ENCODE measurements at places on chromosomes 1 and 21.

DNA sequence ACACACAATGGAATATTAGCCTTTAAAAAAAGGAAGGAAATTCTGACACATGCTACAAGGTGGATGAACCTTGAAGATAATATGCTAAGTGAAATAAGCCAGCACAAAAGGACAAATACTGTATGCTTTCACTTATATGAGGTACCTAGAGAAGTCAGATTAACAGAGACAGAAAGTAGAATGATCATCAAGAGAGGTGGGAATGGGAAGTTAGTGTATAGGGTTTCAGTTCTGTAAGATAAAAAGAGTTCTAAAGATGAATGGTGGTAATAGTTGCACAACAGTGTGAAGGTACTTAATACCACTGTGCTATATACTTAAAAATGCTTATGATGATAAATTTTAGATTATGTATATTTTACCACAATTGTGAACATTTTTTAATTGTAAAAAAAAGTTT lies 7.2 kb downstream of the RPAP2 start:
- no peak for DNase-seq

GRCh38 chr1:230222678-230223077 lies 155.6 kb downstream of the GALNT2 start:
- no peak for DNase-seq

DNA sequence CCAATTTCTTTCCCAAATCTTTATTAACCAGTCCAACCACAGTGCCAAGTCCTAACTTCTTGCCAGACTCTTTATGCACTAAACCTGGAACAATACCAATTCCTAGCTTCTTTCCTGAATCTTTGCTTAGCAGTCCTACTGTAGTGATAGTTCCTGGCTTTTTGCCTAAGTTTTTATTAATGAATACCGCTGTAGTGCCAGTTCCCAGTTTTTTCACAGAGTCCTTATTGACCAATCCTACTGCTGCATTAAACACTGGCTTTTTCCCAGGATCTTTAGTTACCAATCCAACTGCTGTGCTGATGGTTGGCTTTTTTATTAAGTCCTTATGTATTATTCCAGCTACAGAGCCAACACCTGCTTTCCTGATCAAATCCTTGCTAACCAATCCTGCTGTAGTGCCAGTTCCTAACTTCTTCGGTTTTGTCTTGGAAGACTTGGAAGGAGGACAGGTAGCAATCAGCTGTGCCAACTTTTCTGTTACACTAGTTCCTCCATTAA lies 80.8 kb downstream of the ASH1L start:
- DNase-seq: no peak

- DNase-seq: no peak
Observed at GRCh38 chr1:10679496-10680220, 116.8 kb downstream of the CASZ1 start.

GRCh38 chr1:110945626-110946025 lies 18.1 kb downstream of the LRIF1 start:
- no peak for DNase-seq

DNA sequence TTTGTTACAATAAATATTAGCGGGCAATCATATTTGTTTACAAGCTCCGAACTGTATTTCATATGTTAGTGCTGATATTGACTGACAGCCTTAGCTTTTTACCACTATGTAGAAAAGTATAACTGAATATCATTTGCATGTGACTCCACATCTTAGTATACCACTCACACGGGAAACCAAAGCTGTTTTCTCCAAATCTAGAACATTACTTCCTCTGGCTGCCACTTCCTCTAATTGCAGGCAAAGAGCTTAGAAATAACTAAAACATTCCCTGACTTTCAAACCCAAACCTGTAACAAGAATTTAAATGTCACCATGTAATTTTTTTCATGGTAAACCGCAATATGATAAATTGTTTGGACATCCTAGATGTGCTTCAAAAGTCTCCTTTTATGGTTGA lies 174.7 kb downstream of the LBR start:
- DNase-seq: no peak

GRCh38 chr1:199071080-199071479 lies 432.2 kb downstream of the PTPRC start:
- no peak for DNase-seq

DNA sequence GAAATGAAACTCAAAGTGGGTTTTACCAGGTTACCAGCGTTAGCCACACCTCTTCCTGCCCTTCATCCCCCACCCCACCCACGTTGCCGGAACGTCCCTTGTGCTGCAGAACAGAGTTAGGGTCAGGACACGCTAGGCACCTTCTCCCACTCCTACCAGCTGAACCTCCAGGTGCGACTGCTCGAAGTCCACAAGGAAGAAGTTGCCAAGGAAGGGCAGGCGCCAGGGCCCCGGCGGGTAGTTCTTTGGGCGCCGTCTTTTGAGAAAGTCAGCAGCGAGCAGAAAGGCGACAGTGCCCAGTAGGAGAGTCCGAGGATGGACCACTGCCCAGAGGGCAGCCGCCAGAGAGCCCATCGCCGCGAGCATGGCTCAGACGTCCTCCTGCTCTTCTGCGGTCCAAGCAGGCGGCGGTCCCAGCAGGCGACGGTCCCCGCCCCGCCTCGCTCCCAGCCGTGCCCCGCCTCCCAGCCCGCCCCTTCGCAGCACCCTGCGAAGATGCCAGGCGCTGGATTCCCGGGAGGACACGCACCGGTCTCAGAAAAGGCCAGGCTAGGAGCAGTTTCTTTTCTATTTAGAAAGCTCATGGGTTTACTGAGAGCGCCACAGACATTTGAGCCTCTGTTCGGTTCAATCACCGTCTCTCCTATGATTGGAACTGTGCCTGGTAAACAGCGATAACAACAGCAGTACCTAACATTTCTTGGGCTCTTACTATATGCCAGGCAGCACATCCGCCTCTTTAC lies at the start of gene CYP2J2:
Gene CYP2J2 (minus strand): TSS at position 393 of the 743 bp plus-strand sequence. CDS start 27 bp downstream, at position 366.
- no peak for DNase-seq

DNA sequence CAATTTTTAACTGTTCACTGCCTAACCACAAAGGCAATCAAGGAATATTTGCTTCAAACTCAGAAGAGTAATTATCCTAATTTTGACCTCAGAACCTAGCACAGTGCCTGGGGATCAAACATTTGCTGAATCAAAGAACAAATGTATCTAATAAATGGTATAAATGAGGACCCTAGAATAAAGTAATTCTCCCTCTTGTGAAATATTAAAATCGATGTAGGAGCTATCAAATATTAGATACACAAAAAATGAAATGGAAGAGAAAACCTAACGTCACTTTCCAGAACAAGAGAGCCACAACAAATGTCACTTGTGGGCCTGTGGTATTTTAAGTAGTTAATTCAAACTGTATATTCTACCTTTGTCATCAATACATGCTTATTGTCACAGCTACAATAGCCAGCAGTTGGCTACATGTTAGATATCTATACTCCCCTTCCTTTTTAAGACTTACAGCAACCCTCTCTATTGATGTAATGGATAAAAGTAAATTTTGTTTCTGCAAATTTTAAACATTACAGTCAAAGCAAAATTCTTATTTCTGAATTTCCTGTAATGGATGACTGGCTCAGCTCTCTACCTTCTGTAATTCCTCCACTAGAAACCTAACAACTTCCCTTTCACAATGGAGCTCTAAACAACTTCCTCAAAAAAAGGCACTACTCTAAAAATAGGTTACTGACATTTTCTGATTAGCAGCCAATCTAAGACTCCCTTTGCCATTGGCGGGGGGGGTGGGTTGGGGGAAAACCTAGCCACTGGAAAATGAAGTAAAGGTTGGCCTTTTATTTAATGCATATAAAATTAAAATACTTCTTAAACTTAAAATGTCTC lies 37.6 kb downstream of the PUM1 start:
- DNase-seq: no peak

GRCh38 chr1:175863299-175864050 lies 120.1 kb upstream of the TNR start:
- DNase-seq: no peak

GRCh38 chr1:80392529-80392928 lies 1386.0 kb upstream of the ADGRL4 start:
- DNase-seq: no peak

DNA sequence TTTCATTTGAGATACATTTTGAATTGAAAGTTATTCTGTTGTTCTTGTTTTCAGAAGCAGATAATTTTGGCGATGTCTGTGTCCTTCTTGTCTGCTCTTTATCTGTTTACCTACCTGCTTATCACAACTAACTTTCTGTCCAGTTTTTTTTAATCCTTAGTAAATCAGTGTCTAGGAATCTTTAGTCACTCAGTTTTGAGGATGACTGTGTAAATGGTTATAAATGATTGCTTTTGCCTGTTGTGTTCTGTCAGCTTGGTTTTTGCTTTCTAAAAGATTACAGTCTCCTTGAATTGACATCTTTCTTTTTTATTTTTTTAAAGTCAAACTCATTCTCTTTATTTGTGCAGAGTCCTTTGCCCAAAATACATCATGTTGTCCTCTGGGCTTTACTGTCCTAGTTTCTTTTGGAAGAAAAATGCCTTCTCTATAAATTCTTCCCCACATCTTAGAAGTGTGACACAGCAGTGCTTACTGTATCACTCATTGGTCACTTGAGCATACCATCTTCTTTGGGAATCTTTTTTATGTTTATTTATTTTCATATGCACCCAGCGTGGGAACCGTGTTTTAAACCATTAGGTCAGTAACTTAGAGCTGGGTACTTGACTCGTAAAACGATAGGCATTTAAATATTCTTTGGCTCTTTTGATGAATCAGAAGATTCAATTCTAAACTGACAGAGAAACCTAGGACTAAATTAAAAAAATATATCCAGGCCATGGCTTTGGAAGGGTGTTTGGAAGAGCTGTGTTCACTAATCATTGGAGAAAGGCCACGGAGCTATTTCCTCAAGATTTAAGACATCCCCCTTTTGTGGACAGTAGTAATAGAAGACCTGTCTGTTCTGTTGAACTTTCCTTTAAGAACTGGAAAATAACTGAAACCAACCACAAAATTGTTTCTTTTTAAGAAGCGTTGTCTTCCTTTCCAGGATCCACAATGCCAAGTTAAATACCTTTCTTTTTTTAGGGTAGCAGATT lies 20.9 kb downstream of the LAMC1 start:
- DNase-seq: no peak

DNA sequence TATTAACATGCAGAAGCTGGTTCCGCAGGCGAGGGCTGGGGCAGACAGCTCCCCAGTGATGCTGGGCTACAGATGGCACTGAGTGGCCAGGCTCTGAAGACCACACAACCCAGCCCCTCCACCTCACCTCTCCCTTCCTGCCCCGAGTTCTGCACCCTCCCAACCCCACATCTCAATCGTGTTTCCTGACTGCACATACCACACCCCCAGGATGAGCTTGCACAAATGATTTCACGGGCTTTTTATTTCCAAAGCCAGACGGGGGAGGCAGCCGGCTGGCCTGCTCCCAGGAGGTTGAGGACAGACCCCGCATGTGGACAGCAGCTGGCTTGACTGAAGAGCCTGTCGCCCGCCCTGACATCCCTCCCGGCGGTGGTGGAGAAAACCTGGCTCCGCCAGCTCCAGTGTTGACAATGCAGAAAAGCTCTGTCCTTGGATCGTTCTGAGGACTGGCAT lies 21.4 kb upstream of the ALDH4A1 start:
- no peak for DNase-seq

DNA sequence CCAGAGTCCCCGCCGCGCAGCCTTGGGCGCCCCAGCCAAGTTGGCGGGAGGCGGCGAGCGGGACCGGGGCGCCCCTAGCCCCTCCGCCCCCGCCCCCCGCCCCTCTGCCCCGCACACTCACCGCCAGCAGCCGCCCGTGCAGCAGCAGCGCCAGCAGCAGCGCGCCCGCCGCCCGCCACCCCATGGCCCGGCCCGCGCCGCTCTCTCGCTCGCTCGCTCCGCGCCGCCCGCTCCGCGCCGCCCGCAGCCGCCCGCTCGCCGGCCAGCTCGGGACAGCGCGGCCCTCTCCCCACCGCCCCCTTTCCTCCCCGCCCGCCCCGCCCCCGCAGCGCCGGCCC lies at the start of gene HSPG2:
Gene HSPG2 (minus strand): TSS at position 277 of the 338 bp plus-strand sequence. CDS start 93 bp downstream, at position 184.
- no peak for DNase-seq

- no peak for DNase-seq
Observed at GRCh38 chr1:177800400-177801088, 169.3 kb downstream of the SEC16B start.

- no peak for DNase-seq
Observed at GRCh38 chr1:15923241-15923640, 52.7 kb downstream of the ZBTB17 start.

- no peak for DNase-seq
Observed at GRCh38 chr1:4174291-4175200, 274.5 kb upstream of the C1orf174 start.

DNA sequence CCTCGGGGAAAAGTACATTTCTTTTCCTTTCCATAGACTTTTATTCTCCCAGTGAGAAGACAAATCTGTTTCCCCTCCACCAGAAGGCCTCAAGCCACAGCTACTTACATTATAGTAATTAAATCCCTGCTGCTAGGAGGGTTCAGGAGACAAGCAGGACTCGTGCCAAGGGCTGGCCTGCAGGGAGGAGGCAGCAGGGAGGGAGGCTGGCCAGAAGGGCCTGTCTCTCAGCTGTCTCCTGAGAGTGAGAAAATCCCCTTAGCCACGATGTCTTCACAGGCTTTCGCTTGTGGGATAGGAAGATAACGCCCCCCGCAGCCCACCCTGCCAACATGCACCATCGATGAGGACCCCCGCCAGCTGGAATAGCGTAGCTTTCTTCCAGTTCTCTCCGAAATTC lies 14.0 kb downstream of the KCNN3 start:
- no peak for DNase-seq

GRCh38 chr1:212396638-212397037 lies 18.0 kb downstream of the PACC1 start:
- DNase-seq: no peak

DNA sequence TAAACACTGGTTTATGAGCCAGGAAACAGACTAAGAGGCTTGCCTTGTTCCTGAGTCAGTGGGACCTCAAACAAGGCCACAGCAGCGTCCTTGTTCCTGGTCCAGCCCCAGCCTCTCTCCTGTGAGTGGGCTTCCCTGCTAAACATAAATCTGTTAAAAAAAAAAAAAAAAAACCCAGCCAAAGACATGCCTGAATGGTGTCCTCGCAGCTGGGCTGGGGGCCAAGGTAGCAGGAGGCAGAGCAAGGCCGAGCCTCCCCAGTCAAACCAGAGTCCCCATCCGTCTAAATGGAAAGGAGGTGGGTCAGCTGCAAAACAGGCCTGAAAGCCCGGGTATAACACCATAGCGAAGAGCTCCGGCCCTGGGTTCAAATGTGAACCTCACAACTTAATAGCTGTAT lies 18.1 kb upstream of the IFFO2 start:
- DNase-seq: no peak

DNA sequence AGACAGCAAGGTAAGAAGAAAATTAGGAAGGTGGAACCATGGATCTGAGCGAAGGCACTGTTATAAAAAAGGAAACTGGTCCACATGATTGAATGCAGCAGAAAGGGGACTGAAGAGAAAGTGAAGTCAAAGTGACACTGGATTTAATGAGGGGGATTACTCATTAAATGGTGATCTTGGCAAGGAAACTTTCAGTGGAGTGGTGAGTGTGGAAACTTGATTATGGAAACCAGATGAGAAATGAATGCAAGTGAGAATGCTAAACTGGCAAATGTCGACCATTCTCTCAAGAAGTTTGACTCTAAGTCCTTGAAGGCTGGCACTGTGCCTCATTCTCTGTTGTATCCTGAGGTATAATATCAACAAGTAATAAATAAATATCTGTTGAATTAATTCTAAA lies 23.3 kb downstream of the COLGALT2 start:
- DNase-seq: no peak

- DNase-seq: no peak
Observed at GRCh38 chr1:58695206-58695605, 4.7 kb downstream of the MYSM1 start.

GRCh38 chr1:97806326-97806725 lies 114.5 kb downstream of the DPYD start:
- DNase-seq: no peak

GRCh38 chr21:38323721-38324531 lies 67.1 kb downstream of the KCNJ15 start:
- no peak for DNase-seq
